ENCODE measurements at places on chromosomes 3 and 15.

- DNase-seq, result no peak
Measured at GRCh38 chr3:23159929-23160328, 43.2 kb upstream of the UBE2E2 start.

DNA sequence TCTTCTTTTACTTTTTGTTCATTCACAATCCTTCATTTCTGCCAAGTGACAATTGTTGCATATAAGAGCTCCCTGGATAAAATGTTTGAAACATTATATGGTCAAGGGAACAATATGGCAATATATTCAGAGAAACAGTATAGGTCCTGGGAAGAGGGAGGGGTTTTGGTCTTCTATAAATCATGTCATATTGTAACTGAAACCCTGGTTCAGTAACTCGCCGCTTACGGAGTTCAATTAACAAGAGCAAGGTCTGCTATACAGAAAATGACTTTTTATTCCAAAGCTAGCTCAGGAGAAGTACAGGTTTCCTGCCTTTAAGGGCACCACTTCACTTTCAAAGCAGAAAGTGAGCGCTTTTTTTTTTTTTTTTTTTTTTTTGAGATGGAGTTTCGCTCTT is 522.1 kb upstream of the TGFBR2 start:
- DNase-seq, result no peak

DNA sequence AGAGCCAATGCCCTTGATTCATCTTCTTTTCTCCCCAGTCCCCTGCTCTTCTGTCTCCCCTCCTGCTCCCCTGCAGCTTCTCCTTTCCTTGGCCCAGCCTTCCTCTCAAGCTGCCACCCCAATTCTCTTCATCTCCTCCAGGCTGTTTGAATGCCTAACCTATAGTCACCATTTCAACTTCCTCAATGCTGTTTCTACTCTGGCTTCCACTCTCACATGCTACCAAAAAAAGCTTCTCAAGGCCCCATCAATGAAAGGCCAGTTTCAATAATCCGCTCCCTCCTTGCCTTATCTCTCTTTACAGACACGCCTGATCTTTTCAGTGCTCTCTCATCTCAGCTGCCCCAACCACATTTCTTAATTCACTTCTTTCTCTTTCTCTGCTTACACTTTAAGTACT is 212.2 kb upstream of the GPR149 start:
- no peak for DNase-seq

DNA sequence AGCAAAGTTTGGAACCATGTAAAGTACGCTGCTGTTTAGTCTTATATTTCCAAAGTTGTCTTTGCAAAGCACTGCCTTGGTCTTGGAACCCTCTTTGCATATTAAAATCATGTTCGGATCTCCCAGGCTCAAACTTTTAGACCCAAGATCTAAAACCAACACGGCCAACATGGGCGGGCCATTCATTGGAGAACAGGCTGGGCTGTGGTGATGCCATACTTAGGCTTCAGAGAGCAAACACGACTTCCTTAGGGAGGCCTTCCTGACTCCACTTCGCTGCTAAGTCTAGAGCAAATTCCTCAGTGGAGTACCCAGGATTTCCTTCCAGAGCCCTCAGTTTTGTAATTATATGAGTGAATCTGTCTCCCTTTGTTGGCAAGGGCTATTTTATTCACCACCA is 3.5 kb downstream of the MAN2C1 start:
- DNase-seq, result no peak

DNA sequence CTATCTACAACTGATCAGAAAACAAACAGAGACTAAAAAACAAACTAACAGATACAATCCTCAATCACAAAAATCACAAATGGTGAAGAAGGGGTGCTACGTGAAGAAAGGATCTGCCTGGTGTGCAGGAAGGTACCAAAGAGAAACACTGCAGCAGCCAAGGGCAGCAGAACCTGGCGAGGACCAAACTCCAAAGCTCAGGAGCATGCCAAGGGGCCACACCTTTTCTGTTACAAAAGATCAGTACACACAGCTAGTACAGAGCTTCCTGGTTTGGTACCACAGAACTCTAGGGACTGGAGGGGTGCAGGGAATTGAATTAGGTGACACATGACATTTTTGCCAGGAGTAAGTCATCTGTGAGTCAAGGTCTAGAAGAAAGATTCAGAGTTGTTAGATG is 107.4 kb upstream of the GRM7 start:
- no peak for DNase-seq

GRCh38 chr3:54668236-54668635 is 259.6 kb downstream of the LRTM1 start:
- DNase-seq, result no peak

DNA sequence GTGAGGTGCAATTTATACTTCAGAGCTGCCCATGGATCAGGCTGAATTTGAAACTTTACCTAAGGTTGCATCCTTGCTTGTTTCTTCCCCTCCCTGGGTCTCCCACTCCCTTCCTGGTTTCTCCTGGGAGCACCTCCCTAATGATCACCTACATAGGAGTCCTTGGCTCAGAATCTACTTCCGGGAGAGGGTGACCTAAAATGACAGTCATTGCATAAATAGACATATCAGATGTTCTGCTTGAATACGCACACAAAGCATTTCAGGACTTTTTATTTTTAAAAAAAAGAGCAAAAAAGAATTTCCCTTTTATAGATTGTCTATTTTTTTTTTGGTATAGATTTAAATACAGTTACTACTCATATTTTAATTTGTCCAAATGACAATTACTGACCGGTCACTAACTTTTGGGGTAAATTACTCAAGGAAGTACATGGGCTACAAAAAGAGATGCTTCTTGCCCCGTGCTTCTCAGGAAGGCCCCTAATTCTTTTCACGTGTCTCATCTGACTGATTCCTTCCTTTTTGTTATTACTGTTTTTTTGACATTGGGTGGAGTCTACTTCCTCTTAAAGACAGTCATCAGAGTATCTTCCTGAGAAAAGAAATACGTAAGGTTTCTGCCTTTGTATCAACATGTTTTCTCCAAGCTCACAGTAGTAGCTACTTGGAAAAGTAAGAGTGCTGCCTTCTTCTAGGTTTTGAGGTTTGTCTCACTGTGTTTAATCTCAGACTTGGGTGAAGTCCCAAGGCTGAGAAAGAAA is 4.9 kb upstream of the MYZAP start:
- no peak for DNase-seq

DNA sequence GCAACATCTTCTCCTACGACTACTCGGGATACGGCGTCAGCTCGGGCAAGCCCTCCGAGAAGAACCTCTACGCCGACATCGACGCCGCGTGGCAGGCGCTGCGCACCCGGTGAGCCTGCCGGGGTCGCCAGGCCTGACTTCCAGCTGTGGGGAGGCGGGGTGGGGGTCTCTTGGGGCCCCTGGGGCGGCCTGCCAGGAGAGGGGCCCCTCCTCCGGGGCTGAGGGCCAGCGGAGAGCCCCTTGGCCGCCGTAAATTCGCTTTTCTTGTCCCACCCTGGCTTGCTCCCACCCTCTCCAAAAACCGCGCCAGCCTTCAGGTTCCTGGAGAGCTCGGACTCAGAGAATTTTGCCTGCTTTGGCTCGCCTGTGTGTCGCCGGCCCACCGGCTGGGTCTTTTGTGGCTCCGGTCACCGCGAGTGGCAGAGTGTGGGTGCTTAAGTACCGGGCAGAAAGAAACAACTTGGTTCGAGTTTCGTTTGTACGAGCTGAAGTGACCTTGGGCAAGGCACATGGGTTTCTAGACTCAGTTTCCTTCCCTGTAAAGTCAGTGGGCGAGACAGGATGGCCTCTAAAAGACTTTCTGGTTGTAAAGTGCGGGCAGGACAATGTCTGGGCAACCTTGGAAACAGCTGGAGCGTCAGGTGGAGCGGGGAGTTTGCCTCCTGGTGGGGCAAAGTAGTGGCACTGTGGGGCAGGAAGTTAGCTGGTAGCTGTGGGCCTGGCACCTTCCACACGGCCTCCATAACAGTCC is 976 bp downstream of the ABHD17C start:
- DNase-seq, result no peak
